ENCODE measurements at places on chromosomes 2 and 18.

DNA sequence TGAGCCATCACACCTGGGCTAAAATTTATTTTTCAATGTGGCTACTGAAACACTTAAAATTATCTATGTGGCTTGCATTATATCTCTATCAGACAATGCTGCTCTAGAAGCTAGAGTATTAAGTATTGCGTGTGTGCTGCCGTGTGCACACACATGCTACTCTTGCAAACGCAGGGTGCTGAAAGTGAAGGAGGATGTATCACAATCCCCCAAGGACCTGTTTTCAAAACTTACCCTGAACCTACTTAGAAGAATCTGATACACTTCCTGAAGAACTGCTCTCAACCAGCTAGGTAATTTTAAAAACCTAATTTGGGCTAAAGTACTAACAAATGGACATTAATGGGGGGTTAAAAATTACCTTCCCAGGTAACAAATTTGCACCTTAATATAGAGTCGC is 66.5 kb downstream of the EPHA4 start:
- no peaks in the 10 kb centered on the region for H3K27me3 ChIP-seq
- DNase-seq = no peak
- no peaks in the 10 kb centered on the region for H3K4me1 ChIP-seq
- no peak overlapping the region for H3K4me3 ChIP-seq

DNA sequence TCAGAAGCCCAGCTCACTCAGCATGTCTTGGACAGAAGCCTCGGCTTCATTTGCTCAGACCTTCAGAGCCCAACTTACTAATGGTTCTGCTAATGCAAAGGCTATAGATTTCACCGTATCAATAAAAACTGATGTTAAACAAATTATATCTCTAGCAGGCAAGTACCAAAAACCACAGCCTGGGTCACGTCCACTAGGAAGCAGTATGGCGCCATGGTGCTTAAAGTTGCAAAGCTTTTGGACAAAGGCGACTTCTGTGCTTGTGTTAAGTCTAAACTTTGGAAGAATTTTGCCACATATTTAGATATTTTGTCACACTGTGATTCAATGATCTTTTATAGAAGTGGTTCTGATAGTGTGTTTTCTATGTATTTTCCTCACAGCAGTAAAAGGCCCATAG is 276.8 kb upstream of the PARD3B start:
- H3K27ac ChIP-seq = no peak overlapping the region
- H3K36me3 ChIP-seq = no peaks in the 10 kb centered on the region
- H3K4me1 ChIP-seq = peaks cover 12% of the 10 kb centered on the region
- H3K27me3 ChIP-seq = no peaks in the 10 kb centered on the region
- H3K4me3 ChIP-seq = no peak overlapping the region

- no peak for DNase-seq
- H3K36me3 ChIP-seq = no peaks in the 10 kb centered on the region
- H3K4me3 ChIP-seq = no peak overlapping the region
- no peak overlapping the region for H3K27ac ChIP-seq
- H3K4me1 ChIP-seq = no peaks in the 10 kb centered on the region
Observed at GRCh38 chr2:127658641-127659407, 12.9 kb downstream of the GPR17 start.

GRCh38 chr2:218540015-218540414 is 28.1 kb downstream of the USP37 start:
- H3K27me3 ChIP-seq = no peaks in the 10 kb centered on the region
- no peak overlapping the region for H3K4me3 ChIP-seq
- H3K4me1 ChIP-seq = no peaks in the 10 kb centered on the region
- DNase-seq = no peak
- H3K27ac ChIP-seq = no peak overlapping the region

- H3K36me3 ChIP-seq = no peaks in the 10 kb centered on the region
- H3K4me3 ChIP-seq = no peak overlapping the region
- no peak for DNase-seq
- no peaks in the 10 kb centered on the region for H3K4me1 ChIP-seq
- H3K27me3 ChIP-seq = no peaks in the 10 kb centered on the region
- no peak overlapping the region for H3K27ac ChIP-seq
Observed at GRCh38 chr2:84314250-84314649, 144.8 kb downstream of the SUCLG1 start.

DNA sequence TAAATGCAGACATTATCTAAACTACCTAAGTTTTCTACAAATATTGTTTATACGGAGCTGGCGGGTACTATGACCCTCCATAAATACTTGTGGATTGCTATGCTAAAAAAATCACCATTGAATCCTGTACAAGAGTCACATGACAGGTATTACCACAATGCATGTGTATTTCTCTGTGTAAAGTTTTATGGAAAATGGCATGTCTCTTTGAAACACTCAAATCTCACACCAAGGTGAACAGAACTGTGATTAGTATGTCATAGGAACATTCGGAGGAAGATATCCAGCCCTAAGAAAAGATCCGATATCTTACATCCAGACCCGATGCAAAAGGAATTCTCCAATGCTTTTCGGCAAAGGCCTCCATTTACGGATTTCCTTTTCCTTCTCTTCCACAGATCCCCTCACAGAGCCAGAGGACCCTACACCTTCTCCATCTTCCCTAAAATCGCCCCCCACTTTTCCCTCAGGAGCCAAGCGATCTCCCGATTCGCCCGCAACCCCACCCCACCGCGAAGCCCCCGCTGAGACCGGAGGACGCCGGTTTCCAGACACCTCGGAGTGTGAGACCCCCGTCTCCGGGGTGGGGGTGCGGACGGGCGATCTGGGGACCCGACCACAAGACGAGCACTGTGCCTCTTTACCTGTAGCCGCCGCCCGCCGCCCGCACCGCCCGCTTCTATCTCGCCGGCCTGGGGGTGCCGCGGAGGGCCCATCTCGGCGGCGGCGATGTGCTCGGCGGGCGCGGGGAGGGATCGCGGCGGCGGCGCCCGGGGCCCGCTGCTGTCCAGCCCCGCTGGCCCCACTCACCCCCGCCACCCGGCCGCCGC is 1.2 kb downstream of the SAP130 start:
- no peak overlapping the region for H3K27ac ChIP-seq
- H3K4me3 ChIP-seq = peak overlapping the region; percentile 97
- H3K27me3 ChIP-seq = no peaks in the 10 kb centered on the region
- H3K36me3 ChIP-seq = no peaks in the 10 kb centered on the region
- DNase-seq = no peak
- peaks cover 10% of the 10 kb centered on the region for H3K4me1 ChIP-seq

GRCh38 chr18:60021556-60021955 is 121.8 kb downstream of the PMAIP1 start:
- no peak overlapping the region for H3K27ac ChIP-seq
- DNase-seq = no peak
- no peak overlapping the region for H3K4me3 ChIP-seq
- no peaks in the 10 kb centered on the region for H3K4me1 ChIP-seq
- no peaks in the 10 kb centered on the region for H3K27me3 ChIP-seq
- H3K36me3 ChIP-seq = no peaks in the 10 kb centered on the region

DNA sequence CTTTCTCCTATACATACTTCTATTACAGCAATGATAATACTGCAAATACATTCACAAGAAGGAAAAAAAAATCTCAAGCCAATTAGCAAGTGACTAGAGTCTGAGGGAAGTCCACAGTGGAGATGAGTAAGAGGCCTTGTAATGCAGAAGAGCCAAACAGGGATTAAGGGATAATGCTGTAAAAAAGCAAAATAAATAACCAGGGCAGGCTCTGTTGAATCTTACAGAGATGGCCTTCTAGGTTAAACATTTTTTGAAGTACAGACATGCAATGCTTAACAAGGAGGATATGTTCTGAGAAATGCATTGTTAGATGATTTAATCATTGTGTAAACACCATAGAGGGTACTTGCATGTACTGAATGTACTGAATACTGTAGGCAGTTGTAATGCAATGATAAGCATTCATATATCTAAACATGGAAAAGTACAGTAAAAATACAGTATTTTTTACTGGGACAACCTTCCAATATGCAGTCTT is 122.1 kb upstream of the RMDN2 start:
- H3K36me3 ChIP-seq = no peaks in the 10 kb centered on the region
- no peaks in the 10 kb centered on the region for H3K4me1 ChIP-seq
- no peak overlapping the region for H3K27ac ChIP-seq
- no peaks in the 10 kb centered on the region for H3K27me3 ChIP-seq
- DNase-seq = no peak

GRCh38 chr2:1685078-1685956 is 59.0 kb downstream of the PXDN start:
- no peaks in the 10 kb centered on the region for H3K4me1 ChIP-seq
- H3K4me3 ChIP-seq = no peak overlapping the region
- DNase-seq = no peak
- no peaks in the 10 kb centered on the region for H3K36me3 ChIP-seq
- no peak overlapping the region for H3K27ac ChIP-seq
- no peaks in the 10 kb centered on the region for H3K27me3 ChIP-seq

DNA sequence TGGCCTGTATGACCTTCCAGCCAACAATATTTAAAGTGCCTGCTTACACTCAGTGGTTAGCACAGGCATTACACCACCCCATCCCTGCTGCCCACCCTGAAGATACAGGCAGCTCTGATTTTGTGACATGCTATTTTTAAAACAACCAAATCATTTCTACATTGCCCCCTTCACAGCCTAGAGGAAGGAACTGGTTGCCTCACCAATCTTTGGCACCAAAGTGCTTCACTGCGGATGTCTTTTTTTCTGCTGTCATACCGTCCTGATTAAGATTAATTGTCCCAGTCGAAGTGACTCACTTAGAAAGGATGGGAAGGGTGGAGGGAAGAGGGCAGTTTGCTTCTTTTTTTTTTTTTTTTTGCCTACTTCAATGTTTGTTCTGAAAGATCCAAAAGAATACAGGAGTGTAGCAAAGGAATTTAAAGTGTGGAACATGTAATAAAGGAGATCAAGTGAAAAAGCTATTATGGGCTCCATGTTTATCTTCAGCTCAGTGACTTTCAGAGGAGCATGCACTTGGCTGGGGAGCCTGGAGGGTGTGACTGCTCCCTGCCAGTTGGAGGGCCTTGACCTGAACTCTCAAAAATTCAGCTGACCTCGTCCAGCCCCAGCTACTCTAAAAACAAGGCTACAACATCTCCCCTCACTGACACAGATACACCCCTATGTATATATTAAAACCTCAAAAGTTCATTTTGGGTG is 501.1 kb upstream of the TNP1 start:
- H3K27me3 ChIP-seq = no peaks in the 10 kb centered on the region
- no peak overlapping the region for H3K4me3 ChIP-seq
- no peaks in the 10 kb centered on the region for H3K4me1 ChIP-seq
- no peaks in the 10 kb centered on the region for H3K36me3 ChIP-seq
- H3K27ac ChIP-seq = no peak overlapping the region

- DNase-seq = no peak
- H3K36me3 ChIP-seq = no peaks in the 10 kb centered on the region
- H3K27ac ChIP-seq = no peak overlapping the region
- no peaks in the 10 kb centered on the region for H3K27me3 ChIP-seq
- peaks cover 21% of the 10 kb centered on the region for H3K4me1 ChIP-seq
- no peak overlapping the region for H3K4me3 ChIP-seq
Observed at GRCh38 chr2:161379740-161380139, 36.4 kb upstream of the TBR1 start.

GRCh38 chr2:8983571-8983970 is 19.9 kb downstream of the MBOAT2 start:
- H3K4me3 ChIP-seq = no peak overlapping the region
- H3K27me3 ChIP-seq = no peaks in the 10 kb centered on the region
- H3K36me3 ChIP-seq = no peaks in the 10 kb centered on the region

GRCh38 chr18:55501982-55502710 is 85.8 kb downstream of the TCF4 start:
- no peak for DNase-seq
- no peaks in the 10 kb centered on the region for H3K36me3 ChIP-seq
- H3K27ac ChIP-seq = no peak overlapping the region
- H3K4me3 ChIP-seq = no peak overlapping the region
- no peaks in the 10 kb centered on the region for H3K4me1 ChIP-seq
- H3K27me3 ChIP-seq = no peaks in the 10 kb centered on the region

GRCh38 chr2:60353863-60354262 is 199.6 kb downstream of the BCL11A start:
- no peak overlapping the region for H3K4me3 ChIP-seq
- peaks cover 41% of the 10 kb centered on the region for H3K4me1 ChIP-seq
- peak overlapping the region; percentile 22 for H3K27ac ChIP-seq
- no peaks in the 10 kb centered on the region for H3K36me3 ChIP-seq
- DNase-seq = peak; percentile 61

- no peak for DNase-seq
- no peaks in the 10 kb centered on the region for H3K27me3 ChIP-seq
- no peaks in the 10 kb centered on the region for H3K4me1 ChIP-seq
- H3K36me3 ChIP-seq = peaks cover 22% of the 10 kb centered on the region
Observed at GRCh38 chr2:216189410-216189809, 80.3 kb downstream of the XRCC5 start.

GRCh38 chr2:237524631-237525030 is 37.6 kb downstream of the MLPH start:
- no peaks in the 10 kb centered on the region for H3K27me3 ChIP-seq
- no peak overlapping the region for H3K4me3 ChIP-seq
- H3K27ac ChIP-seq = no peak overlapping the region
- H3K36me3 ChIP-seq = no peaks in the 10 kb centered on the region
- peaks cover 16% of the 10 kb centered on the region for H3K4me1 ChIP-seq
- no peak for DNase-seq

GRCh38 chr2:74873012-74873665 is 39.2 kb downstream of the HK2 start:
- DNase-seq = no peak
- H3K27me3 ChIP-seq = no peaks in the 10 kb centered on the region
- no peaks in the 10 kb centered on the region for H3K4me1 ChIP-seq
- no peak overlapping the region for H3K4me3 ChIP-seq

- no peak for DNase-seq
- H3K27me3 ChIP-seq = no peaks in the 10 kb centered on the region
- H3K4me1 ChIP-seq = peaks cover 79% of the 10 kb centered on the region
- peak overlapping the region; percentile 99 for H3K27ac ChIP-seq
- H3K36me3 ChIP-seq = no peaks in the 10 kb centered on the region
Observed at GRCh38 chr2:37390777-37391176, 46.3 kb downstream of the QPCT start.

DNA sequence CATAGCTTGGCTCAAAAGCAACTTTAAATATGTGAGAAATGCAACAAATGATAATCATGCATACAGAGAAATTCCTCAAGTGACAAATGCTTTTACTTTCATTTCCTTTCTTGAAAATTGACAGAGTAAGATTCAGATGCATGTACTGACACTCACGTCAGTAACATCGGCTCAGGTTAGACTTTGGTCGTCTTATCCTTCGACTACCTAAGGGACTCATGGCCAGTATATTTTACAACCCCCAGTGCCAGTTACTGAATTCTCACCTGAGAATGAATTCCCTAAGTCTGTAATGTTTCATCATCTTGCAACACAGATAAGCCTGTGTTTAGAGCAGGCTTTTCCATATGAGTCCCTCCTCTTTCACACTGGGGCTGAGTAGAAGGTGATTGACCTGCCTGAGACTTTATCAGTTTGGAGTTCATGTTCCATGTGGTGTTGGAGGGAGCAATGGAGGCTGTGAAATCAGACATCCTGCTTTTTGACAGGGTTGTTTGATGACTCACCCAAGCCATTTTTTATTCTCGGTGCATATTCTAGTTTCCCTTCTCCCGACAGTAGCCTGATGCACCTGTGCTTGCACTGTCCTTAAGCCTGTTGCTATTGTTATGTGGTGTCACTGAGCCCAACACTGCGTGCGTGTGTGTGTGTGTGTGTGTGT is 30.5 kb upstream of the ATP8B1 start:
- no peaks in the 10 kb centered on the region for H3K36me3 ChIP-seq
- peak overlapping the region; percentile 97 for H3K27ac ChIP-seq
- no peaks in the 10 kb centered on the region for H3K27me3 ChIP-seq

Data from MM.1S (cell line).